Activated T-cell treated with anti-CD3 and anti-CD28 coated beads, Interleukin-2, amount 50 U/mL, for 4 hours (primary cell): ENCODE measurements at places on chromosomes 7 and 10. TPM values are rescaled to one million over a fixed set of nuclear protein-coding genes. Genes with fewer than 3 reads are reported as not detected.

The GRID1 gene
- not detected for total RNA-seq

- DNase-seq = no peak
Measured at GRCh38 chr7:32937344-32938174, 19.7 kb upstream of the FKBP9 start.

GRCh38 chr10:5623081-5623748 lies 43.2 kb downstream of the ASB13 start:
- peak; percentile 80 for DNase-seq

The FEZF1 gene
- total RNA-seq = not detected

GRCh38 chr7:18590744-18591340 lies 95.3 kb downstream of the HDAC9 start:
- no peak for DNase-seq

The H2BK1 gene
- total RNA-seq = not detected

The TCTN3 gene
- 35.7 TPM for total RNA-seq

The OR2A5 gene
- not detected for total RNA-seq

The ANXA8L1 gene
- not detected for total RNA-seq

The TEX47 gene
- total RNA-seq = not detected

GRCh38 chr10:80416479-80417098 lies 8.2 kb downstream of the PRXL2A start:
- DNase-seq = no peak

GRCh38 chr10:103761075-103761920 lies 94.1 kb downstream of the SH3PXD2A start:
- no peak for DNase-seq
